ENCODE measurements at places on chromosomes 13 and 19. TPM values are rescaled to one million over a fixed set of nuclear protein-coding genes. Genes with fewer than 3 reads are reported as not detected.

LGALS4 gene
- not detected for total RNA-seq

KRI1 gene
- total RNA-seq = 30.3 TPM

DNA sequence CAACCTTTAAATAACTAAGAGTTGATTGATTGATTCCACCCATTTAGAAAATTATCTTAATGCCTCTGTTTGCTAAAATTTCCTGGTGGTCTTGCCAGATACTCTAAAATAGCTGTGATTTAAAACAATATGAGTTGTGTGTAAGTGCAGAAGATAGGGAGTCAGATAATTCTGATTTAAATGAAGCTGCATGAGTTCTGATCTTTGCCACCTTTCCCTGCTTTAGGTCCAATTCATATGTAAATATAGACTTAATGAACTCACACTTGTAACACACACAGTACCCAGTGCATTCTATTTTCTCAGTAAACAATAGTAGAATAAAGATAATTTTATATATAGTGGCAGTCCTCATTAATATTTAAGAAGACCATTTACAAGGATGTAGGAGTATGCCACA is 981.8 kb downstream of the SLITRK1 start:
- no peak overlapping the region for H3K4me3 ChIP-seq
- H3K4me1 ChIP-seq = no peaks in the 10 kb centered on the region
- H3K36me3 ChIP-seq = no peaks in the 10 kb centered on the region
- H3K27ac ChIP-seq = no peak overlapping the region
- no peak for DNase-seq
- no peaks in the 10 kb centered on the region for H3K27me3 ChIP-seq

DNA sequence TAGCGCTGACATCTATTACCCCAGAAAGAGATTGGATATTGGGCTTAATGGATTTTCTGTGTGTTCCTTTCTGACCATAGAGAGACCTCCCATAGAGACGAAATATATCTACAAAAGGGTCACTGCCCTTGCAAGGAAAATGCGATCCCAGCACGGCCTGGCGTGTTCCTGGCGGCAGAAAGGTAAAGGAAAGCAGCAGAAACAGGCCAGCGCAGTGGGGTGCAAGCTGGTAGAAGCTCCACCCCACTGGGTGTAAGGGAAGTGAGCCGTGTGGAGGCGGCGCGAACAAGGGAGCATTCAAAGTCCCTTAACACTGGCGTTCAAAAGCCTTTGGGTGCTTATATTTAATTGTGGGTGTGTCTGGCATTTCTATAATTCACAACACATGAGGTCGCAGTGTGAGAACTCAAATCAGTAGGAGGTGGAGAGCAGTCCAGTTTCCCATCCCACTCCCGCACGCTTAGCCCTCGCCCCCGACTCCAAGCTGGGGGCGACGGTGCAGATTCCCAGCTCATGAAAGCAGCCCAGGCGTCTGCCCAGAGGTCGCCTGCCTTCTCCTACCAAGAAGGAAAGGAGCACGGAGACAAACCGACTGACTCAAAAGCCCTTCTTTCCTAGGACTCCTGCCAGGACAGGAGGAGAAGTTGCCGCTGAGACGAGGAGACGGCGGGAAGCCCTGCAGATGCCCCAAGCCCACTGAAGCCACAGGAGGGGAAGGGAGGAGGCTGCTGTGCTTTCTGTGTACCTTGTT is 478.4 kb downstream of the FOXO1 start:
- no peaks in the 10 kb centered on the region for H3K36me3 ChIP-seq
- H3K27me3 ChIP-seq = no peaks in the 10 kb centered on the region
- no peak for DNase-seq
- no peak overlapping the region for H3K27ac ChIP-seq

- H3K27ac ChIP-seq = no peak overlapping the region
- peaks cover 13% of the 10 kb centered on the region for H3K36me3 ChIP-seq
- H3K27me3 ChIP-seq = no peaks in the 10 kb centered on the region
- H3K4me1 ChIP-seq = peaks cover 18% of the 10 kb centered on the region
Measured at GRCh38 chr19:18311502-18312091, 11.3 kb downstream of the LSM4 start.

DNA sequence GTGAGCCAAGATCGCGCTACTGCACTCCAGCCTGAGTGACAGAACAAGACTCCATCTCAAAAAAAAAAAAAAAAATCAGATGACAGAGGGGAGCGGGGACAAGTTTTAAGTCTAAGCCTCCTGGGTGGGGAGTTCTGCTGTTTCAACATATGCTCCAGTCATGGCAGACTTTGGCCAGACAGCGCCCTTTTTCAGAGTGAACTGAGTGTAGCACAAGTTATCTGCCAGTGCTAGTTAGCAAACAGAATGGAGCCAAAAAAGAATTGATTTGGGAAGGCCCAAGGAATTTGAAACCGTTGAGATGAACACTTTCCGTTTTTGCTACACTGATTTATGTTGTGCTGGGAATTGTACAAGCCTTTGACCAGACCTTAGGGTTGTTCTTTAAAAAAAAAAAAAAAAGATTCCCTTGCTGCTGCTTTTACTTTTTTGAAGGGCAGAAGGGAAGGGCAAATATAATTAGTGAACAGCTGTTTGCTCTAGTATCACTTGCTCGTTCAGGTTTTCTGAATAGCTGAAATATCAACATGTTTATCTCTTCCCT is 5.7 kb downstream of the ACTN4 start:
- peak overlapping the region; percentile 97 for H3K27ac ChIP-seq
- no peaks in the 10 kb centered on the region for H3K27me3 ChIP-seq
- no peak for DNase-seq
- H3K36me3 ChIP-seq = no peaks in the 10 kb centered on the region
- H3K4me1 ChIP-seq = peaks cover 56% of the 10 kb centered on the region
- no peak overlapping the region for H3K4me3 ChIP-seq

DNA sequence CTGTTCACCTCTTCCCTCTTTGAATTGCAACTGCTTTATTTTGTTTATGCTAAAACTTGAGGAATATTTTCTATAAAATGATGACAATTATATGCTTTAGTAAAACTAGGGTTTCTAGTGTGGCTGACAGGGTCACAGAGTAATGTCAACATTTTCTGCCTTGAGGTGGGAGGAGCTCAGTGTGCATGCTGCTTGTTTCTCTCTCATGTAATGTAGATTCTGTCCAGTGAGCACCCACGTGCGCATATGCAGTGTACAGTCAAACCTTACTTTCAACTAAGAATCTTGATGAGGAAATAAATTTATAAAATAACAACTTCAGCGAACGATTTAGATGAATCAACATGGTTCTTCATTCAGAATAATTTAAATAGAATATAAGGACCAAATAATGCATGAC is 603.9 kb downstream of the PCDH17 start:
- no peak for DNase-seq
- no peaks in the 10 kb centered on the region for H3K4me1 ChIP-seq
- no peak overlapping the region for H3K27ac ChIP-seq
- H3K36me3 ChIP-seq = no peaks in the 10 kb centered on the region
- no peaks in the 10 kb centered on the region for H3K27me3 ChIP-seq
- H3K4me3 ChIP-seq = no peak overlapping the region

DNA sequence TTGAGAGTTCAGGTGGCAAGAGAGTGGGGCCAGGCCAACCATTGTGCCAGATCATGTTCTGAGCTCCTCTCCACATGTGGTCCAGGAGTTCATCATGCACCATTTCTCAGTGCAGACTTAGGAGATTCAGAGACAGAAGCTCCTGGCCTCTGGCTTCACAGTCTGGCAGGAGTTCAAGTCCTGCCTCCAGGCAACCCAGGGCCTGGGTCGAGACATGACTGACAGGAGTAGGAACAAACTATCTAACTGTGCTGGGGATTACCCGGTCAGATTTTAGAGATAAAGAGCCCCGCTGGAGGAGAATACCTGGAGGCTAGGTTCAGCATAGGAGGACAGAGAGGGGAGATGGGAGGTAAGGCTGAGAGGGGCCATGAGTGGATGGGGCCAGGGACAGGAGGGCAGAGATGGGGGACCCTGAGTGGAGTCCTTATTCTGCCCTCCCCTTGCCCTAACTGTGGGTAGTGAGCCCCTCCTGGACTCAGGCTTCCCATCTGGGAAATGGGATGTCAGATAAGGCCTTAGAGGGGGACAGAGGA is 906 bp upstream of the CYP4F11 start:
- H3K4me1 ChIP-seq = peaks cover 5% of the 10 kb centered on the region
- no peaks in the 10 kb centered on the region for H3K36me3 ChIP-seq
- no peak overlapping the region for H3K4me3 ChIP-seq
- H3K27me3 ChIP-seq = peaks cover 15% of the 10 kb centered on the region

Measured in esophagus squamous epithelium (tissue), 5 donors.